Fibroblast of pulmonary artery (primary cell): ENCODE measurements at places on chromosomes 3 and 15.

DNA sequence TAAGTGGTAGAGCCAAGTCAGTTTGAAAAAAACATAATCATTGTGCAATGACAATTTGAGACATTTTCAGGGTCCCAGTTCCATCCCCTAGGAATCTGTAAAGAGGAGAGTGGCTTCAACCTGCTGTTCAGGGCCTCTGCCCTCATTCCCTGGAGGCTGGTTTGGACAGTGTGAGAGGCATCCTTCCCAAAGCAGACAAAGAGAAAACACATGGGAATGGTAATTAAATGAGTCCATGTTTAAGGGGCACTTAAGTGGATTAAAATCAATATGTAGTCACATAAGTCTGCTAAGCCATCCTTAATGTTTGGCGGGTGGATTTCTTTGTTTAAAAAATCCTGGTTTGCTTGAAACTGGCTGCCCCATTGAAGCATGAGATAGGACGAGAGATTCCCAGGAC lies 146.3 kb upstream of the CTDSPL start:
- no peak for DNase-seq

DNA sequence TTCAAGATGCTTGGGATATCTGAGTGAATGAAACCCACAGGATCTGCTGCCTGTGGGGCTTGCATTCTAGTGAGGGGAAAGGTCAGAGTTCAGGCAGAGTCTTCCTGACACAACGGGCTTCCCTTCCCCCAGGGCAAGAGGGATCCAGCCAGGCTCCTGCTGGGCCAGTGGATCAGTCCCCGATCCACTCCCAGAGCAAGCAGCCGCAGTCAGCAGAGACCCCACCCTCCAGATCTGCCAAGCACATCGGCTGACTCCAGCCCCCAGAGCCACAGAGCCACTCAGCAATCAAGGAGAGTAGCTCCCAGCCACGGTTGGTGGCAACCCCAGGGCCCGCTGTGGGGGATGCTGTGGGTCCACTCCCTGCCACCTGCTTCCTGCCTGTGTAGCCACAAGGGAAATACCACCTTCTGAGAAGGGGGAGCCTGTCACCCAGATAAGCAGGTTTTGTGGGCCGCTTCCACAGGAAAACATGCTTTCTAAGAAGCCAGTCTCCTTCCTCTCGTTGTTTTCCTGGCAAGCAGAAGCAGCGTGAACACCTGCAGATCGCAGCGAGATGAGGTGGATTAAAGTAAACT lies 44.9 kb downstream of the CPN2 start:
- DNase-seq, result no peak

DNA sequence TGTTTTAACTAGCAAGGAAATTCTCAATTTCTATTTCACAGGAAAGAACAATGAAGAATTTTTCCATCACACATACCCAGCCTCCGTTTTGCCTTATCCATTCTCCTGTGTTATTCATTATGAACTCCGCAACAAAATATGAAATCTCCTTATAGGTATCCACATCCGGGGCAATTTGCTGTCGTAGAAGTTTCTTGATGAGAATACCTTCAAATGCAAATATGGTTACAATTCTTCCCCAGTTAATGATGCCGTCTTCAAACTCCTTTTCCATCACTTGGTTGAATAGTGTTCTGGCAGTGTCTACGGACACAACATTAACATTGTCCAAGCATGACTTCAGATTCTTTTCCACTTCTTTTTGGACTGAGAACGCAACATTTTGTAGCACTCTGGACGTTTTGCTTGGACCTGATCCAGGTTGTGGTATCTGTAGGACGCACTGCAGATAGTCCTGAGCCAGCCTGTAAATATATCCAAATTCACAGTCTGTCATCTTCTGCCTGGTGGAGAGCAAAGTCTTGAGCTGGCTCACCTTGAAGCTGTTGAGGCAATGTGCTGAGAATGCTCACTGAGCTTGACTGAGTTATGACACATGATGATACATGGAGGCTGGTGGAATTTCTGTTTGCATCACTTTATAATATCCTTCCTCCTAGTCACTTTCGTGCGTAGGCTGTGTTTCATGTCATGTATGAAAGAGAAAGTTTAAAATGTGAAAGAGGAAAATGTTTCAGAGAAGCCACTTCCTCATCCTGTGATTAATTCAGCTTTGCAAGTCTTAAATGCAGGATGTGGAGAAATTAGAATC lies at the start of gene BCL2A1:
BCL2A1 (minus strand) TSS at position 573 of the 811 bp plus-strand sequence; CDS start at position 496, 77 bp downstream.
- DNase-seq, result peak; percentile 86

GRCh38 chr3:131216801-131217200 lies 164.8 kb upstream of the NUDT16 start:
- peak; percentile 84 for DNase-seq

DNA sequence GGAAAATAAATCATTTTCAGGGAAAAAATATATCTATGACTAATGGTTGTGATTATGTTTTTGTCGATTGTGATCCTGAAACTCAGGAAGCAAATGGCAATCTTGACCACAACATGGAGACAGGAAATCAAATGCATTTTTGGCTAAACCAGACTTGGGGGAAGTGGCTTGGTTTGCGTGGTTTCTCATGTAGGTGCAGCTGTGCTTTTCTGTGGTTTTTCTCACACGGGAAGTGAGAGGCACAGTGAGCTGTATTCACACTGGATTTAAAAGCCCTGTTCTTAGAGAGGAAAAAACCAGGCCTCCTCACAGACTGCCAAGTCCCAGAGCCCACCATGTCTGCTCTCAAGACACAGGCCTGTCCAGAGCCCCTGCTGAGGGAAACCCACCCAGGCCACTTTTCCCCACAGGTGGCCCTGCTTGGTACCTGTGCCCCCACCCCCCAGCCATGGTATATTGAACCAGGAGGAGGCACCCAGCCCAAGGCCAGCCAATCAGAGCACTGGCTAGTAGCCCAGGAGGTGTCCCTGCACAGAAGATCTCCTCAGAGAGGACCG lies 46.1 kb downstream of the BTD start:
- peak; percentile 97 for DNase-seq

DNA sequence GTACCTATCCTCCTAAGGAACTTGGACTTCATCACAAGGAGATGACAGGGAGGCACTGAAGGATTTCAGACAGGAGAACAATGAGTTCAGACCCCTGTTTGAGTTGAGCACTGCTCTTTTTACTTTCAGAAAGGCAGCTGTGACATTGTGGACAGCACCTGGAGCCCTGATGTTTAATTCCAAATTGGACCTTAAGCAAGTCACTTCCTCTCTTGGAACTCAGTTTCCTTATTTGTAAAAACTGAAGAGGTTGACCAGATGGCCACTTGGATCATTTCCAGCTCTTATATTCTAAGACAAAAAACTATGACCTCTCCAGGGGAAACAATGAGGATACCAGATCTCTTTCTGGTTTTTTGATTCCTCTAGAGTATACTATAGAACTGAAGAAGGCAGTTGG lies 34.1 kb upstream of the SMAD3 start:
- DNase-seq, result no peak
